ENCODE measurements at places on chromosomes 6 and 20.

DNA sequence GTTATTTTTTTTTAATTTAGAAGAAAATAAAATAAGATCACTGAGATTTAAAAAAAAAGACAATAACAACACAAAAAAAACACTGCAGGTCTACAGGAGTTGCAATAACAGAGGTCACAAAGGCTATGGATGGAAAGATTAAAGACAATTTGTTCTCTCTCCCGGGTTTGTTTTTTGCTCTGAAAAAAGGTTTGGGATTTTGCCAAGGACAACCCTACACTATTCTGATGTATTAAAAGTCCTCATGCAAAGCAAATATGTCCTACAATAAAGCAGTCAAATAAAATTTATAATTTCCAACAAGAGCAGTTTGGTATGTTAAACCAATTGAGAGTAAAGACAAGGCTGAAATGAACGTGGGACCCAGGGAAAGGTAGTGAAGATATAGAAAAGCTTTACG, 55.6 kb downstream of the PTPRK start:
- no peak for DNase-seq
- H3K4me3 ChIP-seq, result no peak overlapping the region
- no peaks in the 10 kb centered on the region for H3K36me3 ChIP-seq
- no peaks in the 10 kb centered on the region for H3K4me1 ChIP-seq
- H3K27ac ChIP-seq, result no peak overlapping the region

GRCh38 chr6:115613488-115613887, 447.2 kb downstream of the FRK start:
- DNase-seq, result no peak
- no peaks in the 10 kb centered on the region for H3K4me1 ChIP-seq
- H3K27me3 ChIP-seq, result no peaks in the 10 kb centered on the region
- no peaks in the 10 kb centered on the region for H3K36me3 ChIP-seq
- no peak overlapping the region for H3K27ac ChIP-seq
- no peak overlapping the region for H3K4me3 ChIP-seq

DNA sequence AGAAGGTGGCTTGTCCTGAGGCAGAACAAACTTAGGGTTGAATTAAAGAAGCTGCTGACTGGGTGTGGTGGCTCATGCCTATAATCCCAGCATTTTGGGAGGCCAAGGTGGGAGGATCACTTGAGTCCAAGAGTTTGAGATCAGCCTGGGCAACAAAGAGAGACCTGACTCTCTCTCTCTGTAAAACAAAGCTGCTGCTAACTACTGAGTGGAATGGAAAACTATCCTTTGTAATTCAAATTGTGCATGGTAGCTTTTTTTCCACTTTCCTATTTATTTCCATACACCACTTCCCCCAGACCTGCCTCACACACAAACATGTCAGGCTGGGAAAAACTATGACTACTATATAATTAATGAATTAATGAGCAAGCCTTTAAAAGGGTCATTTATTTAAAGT, 437.1 kb downstream of the CDC5L start:
- no peaks in the 10 kb centered on the region for H3K36me3 ChIP-seq
- no peak overlapping the region for H3K4me3 ChIP-seq
- H3K27me3 ChIP-seq, result no peaks in the 10 kb centered on the region
- no peak for DNase-seq
- no peaks in the 10 kb centered on the region for H3K4me1 ChIP-seq

GRCh38 chr6:3147914-3148757, 9.2 kb downstream of the TUBB2A start:
- H3K4me1 ChIP-seq, result peaks cover 11% of the 10 kb centered on the region
- H3K36me3 ChIP-seq, result no peaks in the 10 kb centered on the region
- H3K4me3 ChIP-seq, result no peak overlapping the region
- no peak for DNase-seq
- no peaks in the 10 kb centered on the region for H3K27me3 ChIP-seq

- no peak for DNase-seq
- H3K4me3 ChIP-seq, result no peak overlapping the region
- no peaks in the 10 kb centered on the region for H3K4me1 ChIP-seq
- H3K27ac ChIP-seq, result no peak overlapping the region
These were observed 144.9 kb downstream of the WDR27 start for GRCh38 chr6:169556758-169557548.

DNA sequence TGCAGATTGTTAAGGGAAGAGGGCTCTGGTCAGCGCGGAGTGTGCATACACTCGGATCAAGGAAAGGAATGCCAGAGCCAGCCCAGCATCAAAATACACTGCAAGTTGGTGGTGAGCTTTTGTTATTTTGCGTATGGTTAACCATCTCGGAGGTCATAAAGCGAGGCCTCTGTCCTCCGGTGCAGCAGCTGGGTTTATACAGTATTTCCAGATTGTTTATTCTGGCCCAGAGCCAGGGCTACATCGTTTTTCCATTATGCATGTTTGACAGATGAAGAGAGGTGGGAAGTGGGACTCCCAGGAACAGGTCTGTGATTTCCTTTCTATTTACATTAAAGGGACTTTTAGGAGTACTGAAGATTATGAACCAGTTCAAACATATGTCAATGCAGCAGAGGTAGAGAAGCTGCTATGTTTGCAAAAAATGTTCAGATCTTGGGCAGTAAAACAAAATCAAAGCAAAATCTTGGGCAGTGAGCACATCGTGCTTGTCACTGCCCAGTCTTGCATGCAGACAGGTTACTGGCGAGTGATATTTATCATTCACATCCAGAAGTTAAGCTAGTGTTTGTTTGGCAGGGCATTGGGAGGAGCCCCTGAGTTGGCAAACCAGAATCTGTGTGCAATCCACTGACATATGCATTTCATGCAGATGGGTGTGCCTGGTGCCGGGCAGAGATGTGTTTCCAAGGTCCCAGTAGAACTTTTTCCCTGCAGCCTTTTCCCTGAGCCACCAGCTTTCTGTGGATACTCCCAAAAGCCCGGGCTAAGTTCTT, 256.3 kb upstream of the TAB2 start:
- no peaks in the 10 kb centered on the region for H3K36me3 ChIP-seq
- H3K27me3 ChIP-seq, result no peaks in the 10 kb centered on the region
- DNase-seq, result no peak
- no peaks in the 10 kb centered on the region for H3K4me1 ChIP-seq
- H3K27ac ChIP-seq, result no peak overlapping the region
- no peak overlapping the region for H3K4me3 ChIP-seq

DNA sequence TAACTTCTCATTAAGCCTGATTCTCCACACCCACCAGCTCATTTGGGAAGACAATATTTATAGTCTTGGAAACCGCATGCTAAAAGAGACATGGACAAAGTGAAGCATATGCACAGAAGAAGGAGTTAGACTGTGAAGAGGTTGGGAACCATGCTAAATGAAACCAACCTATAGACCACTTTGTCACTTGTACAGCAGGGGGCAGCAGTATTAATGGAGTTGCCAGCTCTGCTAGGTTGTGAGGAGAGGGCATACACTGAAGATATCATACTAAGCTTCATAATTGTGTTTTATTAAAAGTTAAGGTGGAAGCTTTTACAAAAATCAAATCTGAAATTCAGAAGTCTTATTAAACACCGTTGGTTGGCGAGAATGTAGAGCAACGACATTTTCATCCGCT, 38.3 kb upstream of the HMGCLL1 start:
- no peaks in the 10 kb centered on the region for H3K27me3 ChIP-seq
- DNase-seq, result no peak
- no peaks in the 10 kb centered on the region for H3K36me3 ChIP-seq

GRCh38 chr6:20433321-20433720, 31.6 kb downstream of the E2F3 start:
- no peak overlapping the region for H3K4me3 ChIP-seq
- no peaks in the 10 kb centered on the region for H3K27me3 ChIP-seq
- H3K27ac ChIP-seq, result peak overlapping the region; percentile 80
- DNase-seq, result no peak
- H3K36me3 ChIP-seq, result no peaks in the 10 kb centered on the region

- no peak overlapping the region for H3K4me3 ChIP-seq
- no peak for DNase-seq
- peak overlapping the region; percentile 96 for H3K27ac ChIP-seq
- no peaks in the 10 kb centered on the region for H3K36me3 ChIP-seq
These were observed 61.4 kb upstream of the MYL9 start for GRCh38 chr20:36479938-36480337.

DNA sequence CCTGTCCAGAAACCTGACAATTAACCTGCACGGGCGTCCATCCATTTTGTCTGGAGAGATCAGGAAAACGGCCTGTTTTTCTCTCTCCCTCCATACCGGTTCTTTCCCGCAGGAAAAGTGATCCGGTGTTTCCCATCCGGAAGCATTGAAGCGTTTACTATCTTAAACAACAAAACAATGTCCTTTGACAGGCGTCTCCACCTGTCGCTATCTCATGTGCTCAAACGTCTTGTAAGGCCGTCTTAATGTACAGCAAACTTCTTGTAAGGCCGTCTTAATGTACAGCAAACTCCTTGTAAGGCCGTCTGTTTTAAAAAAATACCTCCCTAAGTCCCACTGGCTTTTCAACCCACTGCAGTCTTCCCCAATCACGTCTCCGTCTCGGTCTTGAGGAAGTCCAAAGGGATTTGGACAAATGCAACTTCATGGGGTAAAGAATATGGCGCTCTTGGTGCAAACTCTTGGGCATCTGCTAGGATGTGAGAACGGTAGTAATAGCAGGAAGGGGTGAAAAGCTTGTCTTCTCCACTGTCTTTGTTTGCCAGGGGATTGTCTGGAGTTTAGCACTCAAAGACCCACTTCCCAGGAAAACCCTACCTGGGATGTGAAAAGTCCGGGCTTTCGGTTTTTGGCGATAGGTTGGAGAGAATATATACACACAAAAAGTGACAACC, 29.9 kb upstream of the TRIM27 start:
- H3K4me3 ChIP-seq, result no peak overlapping the region
- peaks cover 39% of the 10 kb centered on the region for H3K27me3 ChIP-seq
- no peaks in the 10 kb centered on the region for H3K36me3 ChIP-seq
- no peak overlapping the region for H3K27ac ChIP-seq
- H3K4me1 ChIP-seq, result no peaks in the 10 kb centered on the region

DNA sequence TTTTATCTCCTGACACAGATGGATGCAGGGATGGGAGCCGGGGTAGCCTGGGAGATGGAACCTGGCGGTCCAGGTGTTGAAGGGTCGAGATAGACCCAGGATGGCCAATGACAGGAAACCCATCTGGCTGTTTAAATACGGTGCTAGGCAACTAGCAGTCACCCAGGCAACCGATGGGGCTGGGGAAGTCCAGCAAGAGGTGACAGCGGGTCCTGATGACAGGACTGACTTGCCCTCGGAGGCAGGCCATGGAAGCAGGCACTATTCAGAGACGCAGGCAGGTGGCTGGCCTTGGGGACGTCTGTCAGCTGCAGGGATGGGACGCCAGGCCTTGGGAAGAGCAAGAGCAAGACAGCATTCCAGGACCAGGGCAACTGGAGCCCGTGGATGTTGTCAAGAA, 135.4 kb upstream of the RALGAPA2 start:
- no peak overlapping the region for H3K4me3 ChIP-seq
- H3K27me3 ChIP-seq, result no peaks in the 10 kb centered on the region
- no peaks in the 10 kb centered on the region for H3K36me3 ChIP-seq
- no peaks in the 10 kb centered on the region for H3K4me1 ChIP-seq
- no peak overlapping the region for H3K27ac ChIP-seq

- H3K4me3 ChIP-seq, result no peak overlapping the region
- no peaks in the 10 kb centered on the region for H3K27me3 ChIP-seq
- no peak overlapping the region for H3K27ac ChIP-seq
- peaks cover 25% of the 10 kb centered on the region for H3K4me1 ChIP-seq
- DNase-seq, result no peak
These were observed 10.6 kb upstream of the FAM110A start for GRCh38 chr20:822651-823573.

DNA sequence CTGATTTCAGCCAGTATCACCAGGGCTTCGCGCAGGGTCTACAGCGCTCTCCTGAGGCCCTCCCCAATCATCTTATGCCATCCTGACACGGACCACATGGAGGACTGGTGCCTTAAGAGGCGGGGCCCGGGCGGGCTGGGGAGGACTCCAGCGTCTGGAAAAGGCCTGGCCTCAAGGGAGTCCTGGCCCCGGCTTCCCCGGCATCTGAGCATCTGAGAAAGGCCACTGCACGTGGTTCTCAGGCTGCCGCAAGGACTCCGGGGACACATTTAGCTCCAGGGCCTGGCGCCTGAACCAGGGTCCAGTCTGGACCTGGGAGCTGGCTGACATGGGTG, 21.4 kb downstream of the BHLHE23 start:
- no peak overlapping the region for H3K4me3 ChIP-seq
- H3K4me1 ChIP-seq, result no peaks in the 10 kb centered on the region

GRCh38 chr20:2693286-2694007, 867 bp downstream of the EBF4 start:
- H3K27me3 ChIP-seq, result peaks cover 39% of the 10 kb centered on the region
- H3K36me3 ChIP-seq, result no peaks in the 10 kb centered on the region
- no peaks in the 10 kb centered on the region for H3K4me1 ChIP-seq
- no peak overlapping the region for H3K27ac ChIP-seq
- peak overlapping the region; percentile 45 for H3K4me3 ChIP-seq

DNA sequence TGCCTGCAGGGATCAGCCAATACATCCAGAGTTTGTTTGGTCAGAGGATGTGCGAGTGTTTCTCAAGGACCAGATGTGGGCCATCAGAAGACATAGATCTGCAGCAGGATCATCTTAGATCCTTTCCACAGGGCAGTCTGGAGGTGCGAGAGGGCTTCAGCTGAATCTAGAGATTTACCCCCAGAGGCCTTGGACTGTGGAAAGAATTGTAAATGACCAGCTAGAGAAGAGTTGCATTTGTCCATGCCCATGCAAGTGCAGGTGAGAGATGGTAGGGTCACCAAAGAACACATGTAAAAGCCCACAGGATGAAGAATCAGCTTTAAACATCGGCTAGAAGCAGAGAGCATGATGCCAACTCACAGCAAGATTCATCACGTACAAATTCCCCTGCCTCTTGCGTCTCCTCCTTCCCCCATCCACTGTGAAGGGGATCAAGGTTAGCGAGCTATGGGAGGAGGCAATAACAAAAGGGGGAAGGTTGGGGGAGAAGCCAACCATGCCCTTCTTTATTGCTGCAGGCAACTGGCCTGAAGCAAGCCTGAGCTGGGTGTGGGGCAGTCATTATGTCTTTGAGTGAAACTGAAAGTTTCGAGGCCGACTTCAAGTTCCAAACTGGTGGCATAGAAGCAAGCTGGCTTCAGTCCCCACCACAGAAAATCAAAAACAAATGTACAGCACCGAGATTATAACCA, 83.5 kb downstream of the SCML4 start:
- no peak overlapping the region for H3K27ac ChIP-seq
- no peak overlapping the region for H3K4me3 ChIP-seq
- H3K27me3 ChIP-seq, result no peaks in the 10 kb centered on the region
- no peaks in the 10 kb centered on the region for H3K4me1 ChIP-seq

DNA sequence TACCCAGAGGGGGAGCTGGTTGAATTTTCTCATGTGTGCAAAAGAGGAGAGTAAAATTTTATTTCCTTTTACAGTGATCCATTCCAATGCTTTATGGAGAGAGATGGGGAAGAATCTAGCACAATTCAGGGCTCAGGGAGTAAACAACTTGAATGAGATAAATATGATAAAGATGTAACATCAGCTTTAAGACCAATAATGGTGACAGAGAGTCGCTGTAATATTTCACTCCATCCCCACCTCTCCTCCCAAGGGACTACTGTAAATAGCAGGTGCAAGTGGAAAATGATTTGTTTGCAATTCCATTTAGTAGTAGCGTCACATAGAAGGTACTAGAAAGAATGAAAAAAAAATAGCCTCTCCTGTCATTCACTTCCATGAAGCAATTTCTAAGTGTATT, 4.8 kb downstream of the CRISP3 start:
- no peak overlapping the region for H3K4me3 ChIP-seq
- H3K4me1 ChIP-seq, result no peaks in the 10 kb centered on the region
- H3K27me3 ChIP-seq, result no peaks in the 10 kb centered on the region
- no peak for DNase-seq
- H3K27ac ChIP-seq, result no peak overlapping the region

- no peak for DNase-seq
- H3K4me1 ChIP-seq, result no peaks in the 10 kb centered on the region
- no peaks in the 10 kb centered on the region for H3K27me3 ChIP-seq
- H3K4me3 ChIP-seq, result no peak overlapping the region
These were observed 869 bp upstream of the CST5 start for GRCh38 chr20:23880417-23880816.
